ENCODE measurements at places on chromosomes 13 and 19.
A peak's percentile ranks its signal among the peaks of the same experiment; 100 is the strongest.

- H3K4me3 ChIP-seq = no peak overlapping the region
- peaks cover 5% of the 10 kb centered on the region for H3K36me3 ChIP-seq
- H3K27me3 ChIP-seq = no peaks in the 10 kb centered on the region
Observed at GRCh38 chr13:91359631-91360030, 12.1 kb downstream of the MIR17HG start.

- peak overlapping the region; percentile 38 for H3K27ac ChIP-seq
- DNase-seq = no peak
- peaks cover 92% of the 10 kb centered on the region for H3K4me1 ChIP-seq
Observed at GRCh38 chr13:40592035-40592434, 74.4 kb downstream of the FOXO1 start.

DNA sequence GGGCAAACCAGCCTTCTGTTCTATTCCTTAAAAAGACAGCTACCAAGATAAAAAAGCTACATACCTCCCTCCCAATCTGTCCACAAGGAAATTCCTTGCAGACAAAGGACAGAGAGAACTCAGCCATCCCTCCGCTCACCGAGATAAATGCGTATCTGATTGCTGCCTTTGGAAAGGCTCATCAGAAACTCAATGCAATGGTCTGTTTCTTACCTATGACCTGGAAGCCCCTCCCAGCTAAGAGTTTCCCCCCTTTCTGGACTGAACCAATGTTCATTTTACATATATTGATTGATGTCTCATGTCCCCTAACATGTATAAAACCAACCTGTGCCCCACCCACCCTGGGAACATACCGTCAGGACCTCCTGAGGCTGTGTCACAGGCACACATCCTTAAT, 11.6 kb downstream of the BTBD2 start:
- no peak overlapping the region for H3K4me3 ChIP-seq
- H3K27ac ChIP-seq = no peak overlapping the region
- no peaks in the 10 kb centered on the region for H3K27me3 ChIP-seq
- no peaks in the 10 kb centered on the region for H3K36me3 ChIP-seq

DNA sequence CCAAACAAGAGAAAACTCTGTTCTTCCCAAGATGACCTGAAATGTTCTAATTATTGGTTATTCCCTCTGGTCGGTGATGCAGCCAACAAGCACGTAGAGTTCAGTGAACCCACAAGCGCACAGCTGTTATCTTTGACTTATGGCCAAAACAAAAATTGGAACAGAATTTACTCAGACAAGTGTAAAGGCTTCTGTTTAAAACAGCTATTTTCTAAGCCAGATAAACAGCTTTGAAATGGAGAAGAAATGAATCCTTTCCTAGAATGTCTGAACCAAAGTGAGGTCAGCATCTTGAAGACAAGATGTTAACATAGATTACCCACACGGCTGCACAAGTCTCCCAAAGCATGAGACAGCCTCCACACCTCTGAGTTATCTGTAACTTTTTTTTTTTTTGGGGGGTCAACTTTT, 669.2 kb downstream of the DIAPH3 start:
- H3K4me3 ChIP-seq = no peak overlapping the region
- no peak for DNase-seq
- peaks cover 4% of the 10 kb centered on the region for H3K4me1 ChIP-seq
- H3K27me3 ChIP-seq = no peaks in the 10 kb centered on the region
- H3K36me3 ChIP-seq = no peaks in the 10 kb centered on the region

- no peak for DNase-seq
- H3K27ac ChIP-seq = no peak overlapping the region
- peaks cover 8% of the 10 kb centered on the region for H3K4me1 ChIP-seq
Observed at GRCh38 chr13:106418556-106418955, 116.9 kb downstream of the EFNB2 start.

DNA sequence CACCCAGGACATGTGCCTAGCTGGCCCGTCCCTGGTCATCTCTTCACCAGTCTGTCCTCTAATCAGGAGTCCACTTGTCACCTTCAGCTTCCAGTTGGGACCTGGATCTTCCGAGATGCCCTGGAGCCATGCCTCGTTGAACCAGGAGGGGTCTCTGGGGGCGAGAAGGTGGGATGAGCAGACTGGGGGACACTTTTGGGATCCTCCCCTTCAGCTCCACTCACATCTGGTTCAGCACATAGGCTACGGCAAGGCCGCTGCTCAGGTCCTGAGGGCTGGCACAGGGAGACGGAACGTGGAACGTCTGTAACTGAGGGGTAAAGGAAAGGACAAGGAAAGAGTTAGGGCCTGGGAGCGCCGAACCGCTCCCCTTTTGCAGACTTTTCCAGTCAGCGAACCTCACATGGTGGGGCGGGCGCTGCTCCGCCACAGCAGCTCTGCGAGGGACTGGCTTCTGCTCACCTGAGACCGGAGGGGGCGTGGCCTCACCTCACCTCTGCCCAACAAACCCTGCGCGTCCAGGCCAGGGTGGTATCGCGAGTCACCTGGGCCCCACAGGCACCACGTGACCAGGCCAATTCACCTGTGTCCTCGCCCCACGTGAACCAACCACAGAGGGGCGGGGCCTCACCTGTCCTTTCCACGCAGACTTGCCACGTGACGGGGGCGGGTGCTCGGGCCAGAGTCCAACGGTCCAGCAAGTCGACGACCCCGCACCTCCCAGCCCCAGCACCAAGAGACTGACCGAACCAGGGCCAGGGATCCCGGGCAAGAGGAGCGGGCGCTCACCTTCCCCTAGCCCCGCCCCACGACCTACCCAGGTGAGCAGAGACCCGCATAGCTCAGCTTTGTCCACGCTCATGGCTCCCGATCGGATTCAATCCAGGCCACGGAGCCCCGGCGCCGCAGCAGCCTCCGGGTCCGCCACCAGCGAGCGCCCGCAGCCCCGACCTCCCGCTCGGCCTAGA, at the start of gene HOOK2:
TSS of gene HOOK2 (minus strand) at position 965 of the 968 bp plus-strand sequence. CDS start at position 862, 103 bp downstream.
- peaks cover 50% of the 10 kb centered on the region for H3K4me1 ChIP-seq
- H3K36me3 ChIP-seq = no peaks in the 10 kb centered on the region
- no peaks in the 10 kb centered on the region for H3K27me3 ChIP-seq
- H3K4me3 ChIP-seq = peak within 1 kb of the TSS; percentile 80

- H3K36me3 ChIP-seq = peaks cover 23% of the 10 kb centered on the region
- peak overlapping the region; percentile 72 for H3K4me3 ChIP-seq
- H3K27me3 ChIP-seq = no peaks in the 10 kb centered on the region
- peaks cover 58% of the 10 kb centered on the region for H3K4me1 ChIP-seq
Observed at GRCh38 chr19:51448411-51449016, 9.7 kb downstream of the SIGLEC8 start.

- H3K4me3 ChIP-seq = peak overlapping the region; percentile 78
- H3K27ac ChIP-seq = no peak overlapping the region
- DNase-seq = no peak
- peaks cover 18% of the 10 kb centered on the region for H3K27me3 ChIP-seq
- peaks cover 11% of the 10 kb centered on the region for H3K4me1 ChIP-seq
Observed at GRCh38 chr19:7861619-7862412, 12.4 kb downstream of the PRR36 start.

GRCh38 chr13:33174931-33175330, 110.6 kb downstream of the STARD13 start:
- H3K27me3 ChIP-seq = peaks cover 39% of the 10 kb centered on the region
- H3K27ac ChIP-seq = no peak overlapping the region
- H3K4me3 ChIP-seq = no peak overlapping the region

- no peak overlapping the region for H3K4me3 ChIP-seq
- H3K27me3 ChIP-seq = no peaks in the 10 kb centered on the region
- no peak for DNase-seq
- H3K36me3 ChIP-seq = no peaks in the 10 kb centered on the region
- no peak overlapping the region for H3K27ac ChIP-seq
Observed at GRCh38 chr13:47121092-47121763, 224.4 kb upstream of the HTR2A start.

DNA sequence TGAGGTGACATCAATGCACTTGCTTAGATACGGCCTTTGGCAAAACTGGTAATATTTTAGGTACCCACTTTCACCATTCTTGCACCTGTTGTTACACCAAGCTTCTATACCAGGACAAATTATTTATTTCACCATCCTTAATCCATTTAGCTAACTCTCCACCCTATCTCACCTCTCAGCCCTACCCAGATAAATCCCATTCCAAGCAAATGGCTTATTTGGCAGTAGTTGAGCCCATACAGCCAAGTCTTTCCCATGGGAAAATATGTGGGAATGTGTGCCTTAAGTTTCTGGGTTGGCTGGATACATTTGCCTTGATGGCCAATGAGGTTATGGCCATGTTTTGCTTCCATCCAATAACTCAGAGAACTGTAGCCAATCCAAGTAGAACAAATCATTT, 551.9 kb downstream of the GPC6 start:
- H3K27ac ChIP-seq = no peak overlapping the region
- H3K4me3 ChIP-seq = no peak overlapping the region
- H3K4me1 ChIP-seq = no peaks in the 10 kb centered on the region
- H3K36me3 ChIP-seq = no peaks in the 10 kb centered on the region

GRCh38 chr13:89982407-89983095, 1364.9 kb upstream of the MIR17HG start:
- DNase-seq = no peak
- H3K36me3 ChIP-seq = peaks cover 2% of the 10 kb centered on the region
- H3K4me1 ChIP-seq = no peaks in the 10 kb centered on the region
- no peak overlapping the region for H3K4me3 ChIP-seq
- no peak overlapping the region for H3K27ac ChIP-seq
- no peaks in the 10 kb centered on the region for H3K27me3 ChIP-seq

GRCh38 chr19:11323601-11324078, 15.8 kb downstream of the RAB3D start:
- H3K4me3 ChIP-seq = peak overlapping the region; percentile 76
- peaks cover 17% of the 10 kb centered on the region for H3K27me3 ChIP-seq
- DNase-seq = no peak
- peaks cover 23% of the 10 kb centered on the region for H3K4me1 ChIP-seq
- H3K27ac ChIP-seq = peak overlapping the region; percentile 96
- peaks cover 2% of the 10 kb centered on the region for H3K36me3 ChIP-seq

- H3K4me3 ChIP-seq = no peak overlapping the region
- H3K27me3 ChIP-seq = no peaks in the 10 kb centered on the region
- DNase-seq = no peak
- no peaks in the 10 kb centered on the region for H3K36me3 ChIP-seq
- no peak overlapping the region for H3K27ac ChIP-seq
- H3K4me1 ChIP-seq = peaks cover 11% of the 10 kb centered on the region
Observed at GRCh38 chr13:50422181-50423148, 407.2 kb downstream of the KCNRG start.

DNA sequence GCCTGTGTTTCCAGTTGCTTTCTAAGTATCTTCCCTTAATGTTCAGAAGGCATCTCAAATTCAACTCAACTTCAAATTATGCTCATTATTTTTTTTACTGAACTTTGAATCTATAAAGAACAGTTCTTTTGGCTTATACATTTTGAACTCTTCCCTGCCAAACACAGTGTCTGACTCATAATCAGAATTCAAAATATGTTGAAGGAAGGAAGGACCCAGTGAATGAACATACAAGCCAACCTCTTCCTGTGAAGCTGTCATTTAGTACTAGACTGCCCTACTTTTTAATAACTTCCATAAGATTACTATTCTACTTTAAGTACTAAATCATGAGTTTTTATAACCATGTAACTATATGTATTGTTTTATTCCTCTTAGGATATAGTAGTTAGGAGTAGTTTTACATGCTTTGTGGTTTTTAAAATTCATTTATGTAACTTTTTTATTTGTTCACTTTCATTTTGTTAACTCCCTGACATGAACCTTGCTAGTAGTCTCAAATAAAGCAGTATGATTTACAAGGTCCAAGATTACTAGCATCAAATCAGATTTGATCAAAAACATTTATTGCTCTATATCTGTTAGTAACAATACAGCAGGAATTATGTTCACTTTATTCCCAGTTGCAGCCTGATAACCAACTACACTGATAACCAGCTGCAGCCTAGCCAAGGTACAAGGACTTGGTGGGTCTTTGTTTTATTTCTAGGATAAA, 6.4 kb downstream of the NUDT15 start:
- no peak overlapping the region for H3K4me3 ChIP-seq
- DNase-seq = no peak
- H3K27ac ChIP-seq = peak overlapping the region; percentile 97

DNA sequence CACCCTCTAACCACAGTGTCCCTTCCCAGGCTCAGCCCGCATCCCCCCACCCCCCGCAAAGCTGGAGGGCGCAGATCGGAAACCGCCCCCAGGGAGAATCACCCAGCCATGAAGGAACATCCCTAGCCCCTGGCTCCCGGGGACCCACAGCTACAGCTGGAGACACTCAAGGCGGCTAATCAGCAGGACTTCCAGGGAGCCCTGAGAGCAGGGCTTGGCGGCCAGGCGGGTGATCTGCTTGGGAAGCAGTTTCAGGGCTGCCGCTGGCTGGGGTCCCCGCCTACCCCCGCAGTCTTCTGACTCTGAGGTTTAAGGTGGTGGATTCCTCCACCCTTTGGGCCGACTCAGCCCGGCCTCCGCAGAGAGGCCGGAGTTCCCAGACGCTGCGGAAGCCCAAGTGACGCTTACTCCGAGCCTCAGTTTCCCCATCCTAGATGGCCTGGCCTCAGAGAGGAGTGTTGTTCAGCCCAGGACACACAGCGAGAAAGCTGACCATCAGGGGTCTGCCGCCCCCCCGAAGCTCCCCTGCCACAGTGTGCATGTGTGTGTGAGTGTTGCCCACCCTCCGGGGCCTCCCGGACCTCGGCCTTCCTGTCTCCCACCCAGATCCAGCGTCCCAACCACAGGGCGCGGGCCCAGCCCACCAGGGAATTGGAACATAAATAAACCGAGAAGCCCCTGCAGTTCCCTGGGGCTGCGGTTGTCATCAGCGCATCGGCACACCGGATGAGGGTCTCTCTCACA, 9.8 kb downstream of the FUT6 start:
- peaks cover 8% of the 10 kb centered on the region for H3K4me1 ChIP-seq
- H3K4me3 ChIP-seq = peak overlapping the region; percentile 97
- H3K36me3 ChIP-seq = peaks cover 2% of the 10 kb centered on the region
- DNase-seq = no peak

GRCh38 chr13:82224806-82225205, 1657.5 kb downstream of the SLITRK1 start:
- no peak overlapping the region for H3K27ac ChIP-seq
- H3K27me3 ChIP-seq = no peaks in the 10 kb centered on the region
- H3K4me1 ChIP-seq = no peaks in the 10 kb centered on the region
- no peaks in the 10 kb centered on the region for H3K36me3 ChIP-seq

DNA sequence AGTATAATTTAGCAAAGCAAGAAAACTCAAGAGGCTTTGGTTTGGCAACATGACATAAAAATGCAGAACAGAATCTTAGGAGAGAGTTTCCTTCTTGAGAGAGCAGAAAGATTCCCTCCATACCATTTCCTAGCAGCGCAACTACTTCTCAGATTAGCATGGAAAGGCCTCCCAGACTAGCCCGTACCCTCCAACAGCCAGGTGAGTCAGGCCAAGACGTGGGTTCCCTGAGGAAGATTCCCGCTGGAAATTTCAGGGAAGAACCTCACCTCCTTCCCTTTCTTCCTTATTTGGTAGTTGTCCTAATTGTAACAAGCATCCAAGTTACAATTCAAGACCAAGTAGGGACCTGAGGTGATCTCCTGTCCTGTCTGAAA, 12.3 kb downstream of the COL4A2 start:
- H3K36me3 ChIP-seq = peaks cover 2% of the 10 kb centered on the region
- no peak overlapping the region for H3K4me3 ChIP-seq
- H3K27ac ChIP-seq = no peak overlapping the region
- H3K27me3 ChIP-seq = peaks cover 36% of the 10 kb centered on the region
- DNase-seq = no peak

GRCh38 chr19:38499532-38499931, 66.0 kb downstream of the RYR1 start:
- no peak overlapping the region for H3K4me3 ChIP-seq
- DNase-seq = no peak
- H3K27ac ChIP-seq = no peak overlapping the region
- no peaks in the 10 kb centered on the region for H3K4me1 ChIP-seq
